ENCODE measurements at places on chromosomes 13 and 19.
A peak's percentile ranks its signal among the peaks of the same experiment; 100 is the strongest.

DNA sequence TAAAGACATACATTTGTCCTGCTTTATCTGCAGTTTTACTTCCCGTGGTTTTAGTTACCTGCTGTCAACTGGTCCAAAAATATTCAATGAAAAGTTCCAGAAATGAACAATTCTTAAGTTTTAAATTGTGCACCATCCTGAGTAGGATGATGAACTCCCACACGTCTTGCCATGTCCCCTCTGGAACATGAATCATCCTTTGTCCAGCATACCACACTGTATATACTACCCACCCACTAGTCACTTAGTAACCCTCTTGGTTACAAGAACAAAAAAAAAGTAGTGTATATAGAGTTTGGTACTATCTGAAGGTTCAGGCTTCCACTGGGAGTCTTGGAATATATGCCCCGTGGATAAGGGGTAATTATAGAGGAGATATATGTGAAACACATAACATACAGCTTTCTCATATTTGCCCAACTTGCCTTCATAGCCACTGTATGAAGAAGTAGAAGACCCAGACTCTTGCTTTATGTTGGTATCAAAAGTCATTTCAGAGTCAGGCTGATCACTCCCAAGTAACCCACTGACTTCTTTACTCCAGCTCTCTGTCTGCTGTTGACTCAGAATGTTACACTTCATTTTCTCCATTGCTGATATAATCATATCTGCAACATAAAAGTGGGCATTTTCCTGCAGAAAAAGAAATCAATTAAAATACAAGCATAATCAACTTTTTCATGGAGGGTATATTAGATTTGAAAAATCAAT lies 19.3 kb downstream of the RUBCNL start:
- no peak for DNase-seq

DNA sequence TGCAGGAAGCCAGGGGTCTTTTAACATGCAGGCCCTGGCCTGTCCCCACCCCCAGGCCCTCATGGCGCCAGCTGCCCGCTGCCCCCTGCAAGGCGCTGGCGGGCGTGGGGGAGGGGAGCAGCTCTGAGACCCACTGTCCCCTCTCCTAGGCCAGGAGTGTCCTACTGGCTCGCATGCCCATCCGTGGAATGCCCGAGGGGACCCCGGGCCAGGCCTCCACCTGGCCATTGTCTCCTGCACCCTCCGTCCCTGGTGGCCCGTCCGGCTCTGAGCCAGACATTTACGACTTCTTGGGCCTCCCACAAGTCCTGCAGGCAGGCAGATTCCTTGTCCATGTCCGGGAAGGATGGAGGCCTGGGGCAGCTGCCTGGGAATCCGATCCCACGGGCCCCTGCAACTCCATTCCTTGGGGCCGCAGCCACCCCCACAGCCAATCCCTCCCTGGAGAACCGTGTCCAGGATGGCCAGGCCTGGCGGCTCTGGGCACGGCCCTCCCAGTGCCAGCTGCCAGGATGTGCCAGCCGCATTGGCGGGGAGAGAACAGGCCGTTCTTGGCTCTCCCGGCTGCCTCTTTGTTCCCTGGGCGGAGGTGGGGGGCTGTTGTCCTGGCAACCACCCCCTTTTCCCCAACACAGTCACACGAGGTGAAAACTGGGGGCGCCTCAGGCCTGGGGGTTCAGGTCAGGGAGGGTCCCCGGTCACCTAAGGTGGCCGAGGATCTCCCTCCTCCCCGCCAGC lies 10.5 kb upstream of the PLIN3 start:
- DNase-seq: no peak

- no peak for DNase-seq
Observed at GRCh38 chr19:33199441-33200265, 5.5 kb downstream of the LRP3 start.

DNA sequence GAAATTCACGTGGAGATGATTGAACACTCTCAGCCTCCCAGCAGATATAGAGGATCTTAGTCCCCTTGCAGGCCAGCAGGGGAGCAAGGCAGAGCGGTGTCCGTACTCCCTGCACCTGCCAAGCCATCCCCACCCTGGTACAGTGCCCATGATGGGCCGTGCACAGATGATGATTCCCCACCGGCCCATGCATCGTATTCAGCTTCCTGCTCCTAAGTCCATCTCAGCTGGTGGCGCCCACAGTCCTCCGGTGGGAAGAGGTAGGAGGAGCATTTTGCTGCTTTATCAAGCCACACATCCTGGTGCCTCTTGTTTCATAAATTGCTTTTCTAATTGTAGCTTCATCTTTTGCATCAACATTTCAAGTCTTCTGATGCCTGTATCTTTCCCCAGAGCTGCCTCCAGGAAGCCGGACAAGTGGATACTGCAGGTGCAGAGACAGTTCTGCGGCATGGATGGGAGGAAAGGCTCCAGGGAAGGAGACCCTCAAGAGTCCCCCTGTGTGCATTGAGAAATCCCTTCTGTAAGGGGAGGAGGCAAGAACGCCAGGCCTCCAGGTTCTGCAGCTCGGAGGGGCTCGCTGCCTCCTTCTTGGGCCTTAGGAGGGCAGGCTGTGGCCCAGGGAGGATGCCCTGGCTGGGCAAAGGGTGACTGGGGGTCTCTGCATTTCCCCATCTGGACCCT lies 55.3 kb downstream of the F2RL3 start:
- DNase-seq: no peak

GRCh38 chr19:18143902-18144301 lies 9.1 kb upstream of the PIK3R2 start:
- DNase-seq: no peak

GRCh38 chr13:113616281-113616906 lies 31.8 kb downstream of the TFDP1 start:
- no peak for DNase-seq

- no peak for DNase-seq
Observed at GRCh38 chr13:24279327-24280110, 29.9 kb upstream of the C1QTNF9 start.

GRCh38 chr13:99905224-99905623 lies 66.3 kb downstream of the ZIC5 start:
- DNase-seq: no peak

GRCh38 chr13:112799394-112799793 lies 109.6 kb downstream of the ATP11A start:
- DNase-seq: no peak

DNA sequence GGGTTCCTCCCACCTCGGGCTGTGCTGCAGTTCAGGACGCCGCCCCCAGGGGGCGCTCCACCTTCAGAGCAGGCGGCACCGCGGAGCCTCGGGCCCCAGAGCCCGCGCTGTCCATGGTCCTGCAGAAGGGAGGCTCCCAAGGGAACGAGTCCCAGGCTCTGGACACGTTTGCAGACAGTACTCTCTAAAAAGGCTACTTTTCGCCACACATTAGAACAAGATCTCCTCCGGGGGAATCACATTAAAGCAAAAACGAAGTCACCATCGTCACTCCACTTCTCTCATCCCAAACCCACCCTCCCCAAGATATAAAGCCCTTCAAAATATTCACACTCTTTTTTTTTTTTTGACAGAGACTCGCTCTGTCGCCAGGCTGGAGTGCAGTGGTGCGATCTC lies 4.6 kb upstream of the SIGLEC10 start:
- DNase-seq: peak; percentile 96

DNA sequence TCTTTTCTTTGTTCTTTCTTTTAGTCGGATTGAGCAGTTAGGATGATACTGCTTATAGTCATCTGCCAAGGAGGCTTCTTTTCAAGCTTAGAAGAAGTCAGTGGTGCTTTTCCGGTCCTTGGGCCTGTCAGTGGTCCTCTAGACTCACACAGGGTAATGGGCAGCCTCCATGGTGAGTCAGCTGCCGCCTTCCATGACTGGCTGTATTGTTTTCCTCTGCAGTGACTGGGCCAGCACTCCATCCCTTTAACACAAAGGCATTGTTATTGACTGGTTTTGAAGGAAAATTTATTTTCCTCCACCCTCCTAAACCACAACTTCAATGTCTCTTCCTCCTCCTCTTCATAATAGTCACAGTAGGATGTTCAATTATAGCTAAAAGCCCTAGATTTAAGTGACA lies 47.1 kb upstream of the CNMD start:
- DNase-seq: no peak

GRCh38 chr13:83798731-83799130 lies 83.5 kb downstream of the SLITRK1 start:
- DNase-seq: no peak
